HT1080 (cell line): ENCODE measurements at places on chromosomes 5 and 9. TPM values are rescaled to one million over a fixed set of nuclear protein-coding genes. Genes with fewer than 3 reads are reported as not detected.

Gene WNT8A
- total RNA-seq: not detected in 2 replicates

Gene SPACA9
- 2.6 and 5.5 TPM in 2 replicates for total RNA-seq

Gene DND1
- total RNA-seq: 1.8 and 2.8 TPM in 2 replicates

Gene FAXDC2
- total RNA-seq: 0.90 and 1.4 TPM in 2 replicates
